ENCODE measurements at places on chromosomes 2 and 18.

DNA sequence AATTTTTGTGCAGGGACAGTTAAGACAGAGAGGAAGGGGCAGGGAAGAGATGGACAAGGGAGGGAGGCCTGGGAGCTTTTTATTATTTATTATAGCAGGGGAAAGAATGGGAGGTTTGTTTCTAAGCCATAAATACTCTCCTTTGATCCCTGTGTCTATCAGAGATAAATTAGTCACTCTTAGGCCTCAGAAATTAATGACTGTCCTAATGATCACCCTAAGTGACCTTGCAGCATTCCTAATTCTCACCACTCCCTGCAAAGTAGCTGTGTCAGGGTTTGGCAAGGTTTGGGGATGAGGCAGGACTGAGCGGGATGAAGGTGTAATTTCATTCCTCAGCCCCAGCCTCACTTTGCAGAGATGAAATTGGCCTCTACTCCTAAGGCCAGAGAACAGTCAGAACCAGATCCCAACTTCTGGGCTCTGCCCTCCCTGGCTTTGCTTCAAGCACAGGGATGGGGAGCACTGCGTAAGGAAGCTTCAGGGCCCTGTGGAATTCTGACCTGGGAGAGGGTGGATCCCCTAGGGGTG is 95.0 kb downstream of the TMEM17 start:
- DNase-seq: no peak

GRCh38 chr18:26536664-26537063 is 11.7 kb downstream of the KCTD1 start:
- DNase-seq: no peak

GRCh38 chr18:57923611-57924010 is 120.4 kb upstream of the NEDD4L start:
- DNase-seq: no peak

- peak; percentile 26 for DNase-seq
These were observed 130.9 kb upstream of the RAB12 start for GRCh38 chr18:8478166-8478967.

- no peak for DNase-seq
These were observed 45.6 kb upstream of the SLC14A2 start for GRCh38 chr18:45569566-45570275.

GRCh38 chr2:29236074-29236473 is 120.9 kb downstream of the CLIP4 start:
- DNase-seq: no peak

DNA sequence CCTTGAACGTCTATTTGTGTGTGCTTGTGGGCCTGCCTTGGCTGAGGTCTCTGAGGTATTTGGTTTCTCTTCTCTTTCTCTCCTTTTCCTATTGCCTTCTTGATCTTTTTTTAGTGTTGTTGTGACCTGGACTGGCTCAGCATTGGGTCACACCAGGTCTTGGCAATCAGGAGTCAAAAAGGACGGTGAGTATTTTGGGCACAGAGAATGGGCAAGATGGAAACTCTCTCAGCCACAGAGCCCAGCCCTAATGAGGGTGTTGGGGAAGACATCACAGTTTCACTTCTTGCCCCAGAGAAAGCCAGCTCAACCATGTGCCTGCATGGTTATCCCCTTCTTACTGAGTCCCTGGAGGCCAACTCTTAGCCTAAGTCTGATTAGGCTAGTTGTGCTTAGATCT is 13.7 kb upstream of the INO80C start:
- DNase-seq: no peak

- DNase-seq: no peak
These were observed 808.9 kb downstream of the SUCLG1 start for GRCh38 chr2:83650161-83650560.

GRCh38 chr2:179701524-179702110 is 159.8 kb downstream of the ZNF385B start:
- no peak for DNase-seq

- DNase-seq: no peak
These were observed 349.0 kb upstream of the TNP1 start for GRCh38 chr2:217208867-217209266.

DNA sequence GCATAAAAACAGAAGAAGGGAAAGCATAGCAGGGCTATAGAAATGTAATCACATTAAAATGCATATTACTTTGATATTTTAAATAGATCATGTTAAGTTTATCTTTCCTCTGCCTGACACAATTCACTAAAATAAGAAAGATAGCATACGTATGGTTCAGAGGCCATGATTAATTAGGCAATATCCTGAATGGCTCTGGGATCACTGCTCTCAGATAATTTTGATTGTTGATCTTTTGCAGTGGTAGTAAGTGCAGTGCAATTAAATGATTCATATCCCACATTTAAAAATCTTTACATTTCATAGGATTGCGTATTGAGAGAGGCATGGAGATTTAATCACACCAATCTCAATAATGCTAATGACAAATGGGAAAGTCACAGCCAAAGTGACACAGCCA is 1040.7 kb downstream of the SOCS6 start:
- no peak for DNase-seq

DNA sequence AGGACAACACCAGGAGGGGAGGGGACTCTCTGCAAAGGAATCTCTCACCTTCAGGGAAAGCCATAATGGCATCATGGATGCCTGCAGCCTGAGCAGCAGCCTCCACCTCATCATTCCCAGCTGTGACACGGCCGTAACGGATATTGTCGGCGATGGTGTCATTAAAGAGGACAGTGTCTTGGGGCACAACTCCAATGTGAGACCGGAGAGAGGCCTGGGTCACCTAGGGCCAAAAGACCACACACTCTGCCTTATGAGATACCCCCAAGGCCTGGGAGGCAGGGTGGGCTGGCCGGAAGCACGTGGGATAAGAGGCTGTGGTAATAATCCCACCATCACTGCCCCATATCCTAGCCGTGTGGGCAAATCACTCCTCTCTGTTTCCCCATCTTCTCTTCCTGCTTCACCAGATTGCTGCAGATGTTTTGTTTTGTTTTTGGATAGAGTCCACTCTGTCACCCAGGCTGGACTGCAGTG is 4.3 kb downstream of the ZFAND2B start:
- no peak for DNase-seq

- no peak for DNase-seq
These were observed 83.4 kb upstream of the MAPRE2 start for GRCh38 chr18:34957864-34958259.

- peak; percentile 55 for DNase-seq
These were observed 48.4 kb upstream of the CYTIP start for GRCh38 chr2:157492189-157492773.

DNA sequence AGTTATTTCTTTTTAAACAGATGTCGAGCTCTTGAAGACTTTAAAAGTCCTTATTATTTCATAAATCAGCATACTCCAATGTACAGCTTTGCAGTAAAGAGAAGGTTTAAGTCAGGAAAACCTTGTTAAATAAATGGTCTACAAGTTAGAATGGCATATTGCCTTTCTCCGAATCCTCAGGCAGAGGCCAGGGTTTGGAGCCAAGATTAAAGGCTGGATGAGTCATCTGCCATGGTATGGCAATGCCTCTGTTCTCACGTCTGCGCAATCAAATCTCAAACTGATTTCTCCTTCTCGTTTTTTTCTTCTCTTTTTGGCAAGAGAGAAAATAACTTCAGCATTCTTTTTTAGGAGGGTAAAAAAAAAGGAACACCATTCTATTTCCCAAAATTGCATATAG is 5.6 kb upstream of the KCNJ3 start:
- DNase-seq: no peak

GRCh38 chr2:131127076-131127475 is 21.9 kb downstream of the PLEKHB2 start:
- DNase-seq: no peak

DNA sequence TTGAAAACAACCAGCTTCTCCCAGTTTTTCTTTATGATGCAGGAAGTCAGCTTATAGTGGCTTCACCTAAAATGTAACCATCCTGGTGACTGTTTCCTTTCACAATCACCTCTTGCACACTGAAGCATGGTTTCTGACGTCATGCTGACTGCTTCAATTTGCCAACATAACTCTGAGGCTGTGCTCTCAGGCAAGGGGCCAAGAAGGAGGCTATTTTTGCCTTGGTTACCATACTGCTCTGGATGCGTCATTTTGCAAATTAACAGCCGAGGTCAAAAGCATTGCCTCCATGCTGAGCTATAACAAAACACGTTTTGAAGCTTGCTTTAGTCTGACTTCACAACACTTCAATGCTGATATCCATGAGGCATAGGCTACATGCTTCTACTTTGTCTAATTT is 397.8 kb downstream of the METTL4 start:
- DNase-seq: no peak

- DNase-seq: no peak
These were observed 161.6 kb downstream of the CSRNP3 start for GRCh38 chr2:165631089-165631488.

DNA sequence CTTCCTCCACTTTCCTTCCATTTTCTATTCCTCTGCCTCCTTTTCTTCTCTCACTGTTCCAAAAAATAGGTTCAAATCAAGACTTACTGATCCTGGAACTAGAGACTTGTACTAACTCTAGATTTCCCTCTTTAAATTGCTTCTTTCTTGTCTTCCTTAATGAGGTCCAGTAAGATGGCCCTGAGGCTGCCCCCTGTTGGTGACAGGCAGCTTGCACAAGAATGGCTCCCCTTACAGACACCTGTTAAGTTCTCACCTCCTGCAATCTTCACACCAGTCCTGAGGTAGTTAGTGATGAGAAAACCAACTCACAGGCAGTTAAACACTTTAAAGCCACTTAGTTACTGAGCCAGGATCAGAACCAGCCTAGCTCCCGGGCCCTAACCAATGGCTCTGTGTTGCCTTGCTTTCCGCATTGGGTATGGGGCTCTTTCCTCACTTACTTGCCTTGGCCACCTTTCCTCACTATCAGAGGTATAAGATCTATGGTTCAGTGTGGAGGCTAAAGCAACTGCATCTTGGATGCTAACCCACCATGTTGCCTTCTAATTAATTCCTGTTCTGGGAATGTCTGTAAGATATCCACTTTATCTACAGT is 130.6 kb downstream of the AKAIN1 start:
- DNase-seq: no peak

DNA sequence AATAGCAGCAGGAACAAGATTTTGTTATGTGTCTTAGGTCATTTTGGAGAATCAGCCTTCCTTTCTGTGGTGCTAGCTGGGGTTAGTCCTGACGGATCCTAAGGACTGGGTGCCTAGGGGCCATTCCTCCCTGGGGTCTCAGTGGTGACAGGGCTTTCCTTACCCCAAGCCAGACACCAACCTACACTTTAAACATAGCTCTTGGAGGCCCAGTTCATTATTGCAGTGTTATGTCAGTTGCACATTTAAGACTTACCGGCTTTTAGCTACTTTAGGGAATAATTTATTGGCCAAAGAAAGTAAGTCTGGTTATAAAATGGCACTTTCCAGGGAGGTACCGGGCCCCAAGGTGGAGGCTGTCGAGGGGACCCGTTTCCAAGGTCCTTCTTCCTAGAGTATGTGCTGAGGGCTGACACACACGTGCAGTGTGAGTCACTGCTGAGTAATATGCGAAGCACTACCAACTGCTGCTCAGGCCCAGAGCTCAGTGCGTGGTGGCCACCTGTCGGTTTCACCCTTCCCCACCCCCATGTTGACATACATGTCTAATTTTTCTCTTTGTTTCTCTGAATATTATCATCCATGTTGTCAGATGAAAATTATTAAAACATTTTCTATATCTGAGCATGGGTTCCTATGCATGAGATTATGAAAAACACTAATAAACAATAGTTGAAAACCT is 37.0 kb upstream of the GRHL1 start:
- peak; percentile 22 for DNase-seq

- no peak for DNase-seq
These were observed 25.9 kb downstream of the FHOD3 start for GRCh38 chr18:36323421-36323820.

GRCh38 chr18:61554117-61554776 is 221.0 kb downstream of the CDH20 start:
- DNase-seq: no peak

Data from stimulated activated CD4-positive, alpha-beta T cell treated with anti-CD3 and anti-CD28 coated beads, TNF-alpha, amount 100 ng/mL, for 48 hours (primary cell).